ENCODE measurements at places on chromosomes 7 and 10. TPM values are rescaled to one million over a fixed set of nuclear protein-coding genes. Genes with fewer than 3 reads are reported as not detected.

TYW1 gene
- 26.3 TPM for polyA plus RNA-seq

PIK3CG gene
- 2.7 TPM for polyA plus RNA-seq

SORCS1 gene
- polyA plus RNA-seq = 18.3 TPM

MSS51 gene
- 6.0 TPM for polyA plus RNA-seq

SPDYE6 gene
- 6.3 TPM for polyA plus RNA-seq

CUL1 gene
- polyA plus RNA-seq = 62.9 TPM

DGKI gene
- 1.6 TPM for polyA plus RNA-seq

GPC2 gene
- polyA plus RNA-seq = 11.5 TPM

CRYGN gene
- 4.4 TPM for polyA plus RNA-seq

IL2RA gene
- polyA plus RNA-seq = 0.05 TPM

PLEKHS1 gene
- 0.38 TPM for polyA plus RNA-seq

CYP17A1 gene
- polyA plus RNA-seq = 0.42 TPM

CHN2 gene
- polyA plus RNA-seq = 19.0 TPM

CPA4 gene
- polyA plus RNA-seq = 0.55 TPM

DNA sequence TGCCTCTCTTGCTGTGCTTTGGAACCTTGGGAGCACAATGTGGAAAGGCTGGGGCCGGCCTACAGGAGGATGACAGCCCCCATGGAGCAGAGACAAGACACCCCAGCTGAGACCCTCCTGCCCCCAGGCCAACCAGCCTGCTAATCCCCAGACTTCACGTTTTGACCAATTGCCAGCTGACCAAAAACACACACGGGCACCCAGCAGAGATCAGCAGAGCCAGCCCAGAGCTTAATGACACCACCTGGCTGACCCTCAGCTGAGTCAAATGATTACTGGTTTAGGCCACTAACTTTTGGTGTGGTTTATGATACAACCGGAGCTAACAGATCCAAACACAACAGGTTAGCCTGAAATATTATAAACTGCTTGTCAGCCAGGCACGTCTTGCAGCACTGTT, 111.2 kb upstream of the KIF5B start:
- no peak for DNase-seq

- DNase-seq = no peak
These were observed 7.2 kb upstream of the C1GALT1 start for GRCh38 chr7:7175075-7175695.

DNA sequence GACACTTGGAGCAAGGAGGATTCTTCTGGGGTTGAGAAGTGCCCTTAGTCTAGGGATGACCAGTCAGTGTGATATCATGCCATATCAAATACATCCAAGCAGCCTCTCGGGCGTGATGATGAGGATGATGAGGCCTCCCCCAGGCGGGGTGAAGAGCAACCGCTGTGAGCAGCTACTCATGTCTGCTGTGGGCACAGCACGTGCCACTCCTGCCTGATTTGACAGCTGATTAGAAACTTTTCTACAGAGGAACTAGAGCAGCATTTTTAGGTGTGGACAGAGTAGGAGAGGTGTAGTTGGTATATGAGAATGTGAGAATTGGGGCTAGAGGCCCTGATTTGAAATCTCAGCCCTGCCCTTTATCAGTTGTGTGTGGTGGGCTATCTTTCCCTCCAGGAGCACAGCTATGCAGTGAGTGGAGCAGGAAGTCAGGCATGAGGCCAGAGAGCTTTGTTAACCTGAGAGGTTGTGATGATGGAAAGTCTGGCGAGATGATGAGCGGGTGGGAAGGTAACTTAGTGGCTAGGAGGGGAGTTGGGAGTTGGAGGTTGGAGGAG, 49.6 kb upstream of the COBL start:
- DNase-seq = no peak

DNA sequence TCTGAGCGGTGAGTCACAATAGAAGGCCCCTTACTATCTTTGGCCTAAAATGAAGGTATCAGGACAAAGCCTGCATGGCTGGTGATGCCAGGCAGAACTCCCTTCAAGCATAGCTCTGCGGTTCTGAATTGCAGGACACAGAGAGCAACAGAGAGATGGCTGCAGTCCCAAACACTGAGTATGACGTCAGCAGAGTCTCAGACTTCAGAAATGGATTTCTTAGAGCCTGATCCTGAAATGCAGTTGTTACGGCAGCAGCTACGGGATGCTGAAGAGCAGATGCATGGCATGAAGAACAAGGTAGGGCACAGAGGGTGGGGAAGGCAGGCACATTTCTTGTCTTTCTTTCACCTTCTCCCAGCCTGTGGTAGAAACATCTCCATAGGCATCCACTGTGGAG, 13.5 kb downstream of the CCDC136 start:
- no peak for DNase-seq

GRCh38 chr7:87506246-87507180, 31.0 kb upstream of the ABCB4 start:
- DNase-seq = peak; percentile 5

DNA sequence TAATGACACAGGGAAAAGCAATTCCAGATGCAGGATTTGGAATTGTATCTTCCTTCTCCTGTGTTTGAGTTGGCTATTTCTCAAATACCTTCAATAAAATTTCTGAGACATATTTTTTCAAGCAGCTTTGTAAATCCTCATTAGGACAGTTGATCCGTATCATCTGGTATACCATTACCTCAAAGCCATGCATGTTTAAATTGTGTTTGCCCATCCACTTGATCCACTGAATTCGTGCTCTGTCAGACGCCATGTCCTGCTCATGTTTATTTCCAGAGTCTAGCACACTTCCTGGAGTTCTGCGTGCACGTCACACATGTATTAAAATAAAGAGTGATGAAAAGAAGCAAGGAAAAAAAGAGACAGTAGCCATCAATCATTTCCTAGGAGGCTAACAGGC, 141.8 kb upstream of the CDC14C start:
- no peak for DNase-seq

DNA sequence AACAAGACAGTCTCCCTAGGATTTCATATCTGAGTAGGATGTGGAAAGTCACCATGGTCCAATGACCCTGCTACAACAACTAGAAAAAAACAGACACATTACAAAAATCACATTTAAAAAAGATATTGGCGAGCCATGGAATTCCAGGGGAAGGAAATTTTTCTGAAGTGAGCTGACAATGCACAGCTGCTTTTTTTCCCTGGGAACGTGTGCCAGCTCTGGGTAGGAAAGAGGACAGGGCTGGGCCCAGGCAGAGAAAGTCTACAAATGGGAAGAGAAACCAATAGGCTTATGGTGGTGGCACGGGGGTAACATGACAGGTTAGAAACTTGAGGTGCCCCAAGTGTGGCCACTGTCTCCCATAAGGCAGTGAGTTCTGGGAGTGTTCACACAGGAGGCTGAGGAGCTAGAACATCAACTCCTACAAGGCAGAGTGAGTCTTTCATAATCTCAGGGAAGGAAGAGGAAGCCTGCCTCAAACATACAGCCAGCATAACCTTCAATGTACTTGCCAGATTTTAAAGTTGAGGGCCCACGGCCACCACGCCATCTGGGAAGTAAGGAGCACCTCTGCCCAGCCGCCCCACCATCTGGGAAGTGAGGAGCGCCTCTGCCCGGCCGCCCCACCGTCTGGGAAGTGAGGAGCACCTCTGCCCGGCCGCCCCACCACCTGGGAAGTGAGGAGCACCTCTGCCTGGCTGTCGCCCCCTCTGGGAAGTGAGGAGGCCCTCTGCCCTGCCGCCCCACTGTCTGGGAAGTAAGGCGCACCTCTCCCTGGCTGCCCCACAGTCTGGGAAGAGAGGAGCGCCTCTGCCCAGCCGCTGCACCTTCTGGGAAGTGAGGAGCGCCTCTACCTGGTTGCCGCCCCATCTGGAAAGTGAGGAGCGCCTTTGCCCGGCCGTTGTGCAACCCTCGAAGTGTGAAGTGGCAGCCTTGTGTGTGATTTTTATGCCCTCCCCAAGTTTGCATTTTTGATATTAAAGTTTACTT, 5.9 kb downstream of the FBXL13 start:
- DNase-seq = no peak

GRCh38 chr7:74479961-74480829, 26.5 kb downstream of the GTF2IRD1 start:
- peak; percentile 84 for DNase-seq

- no peak for DNase-seq
These were observed 276.2 kb downstream of the USP6NL start for GRCh38 chr10:11335167-11335652.

DNA sequence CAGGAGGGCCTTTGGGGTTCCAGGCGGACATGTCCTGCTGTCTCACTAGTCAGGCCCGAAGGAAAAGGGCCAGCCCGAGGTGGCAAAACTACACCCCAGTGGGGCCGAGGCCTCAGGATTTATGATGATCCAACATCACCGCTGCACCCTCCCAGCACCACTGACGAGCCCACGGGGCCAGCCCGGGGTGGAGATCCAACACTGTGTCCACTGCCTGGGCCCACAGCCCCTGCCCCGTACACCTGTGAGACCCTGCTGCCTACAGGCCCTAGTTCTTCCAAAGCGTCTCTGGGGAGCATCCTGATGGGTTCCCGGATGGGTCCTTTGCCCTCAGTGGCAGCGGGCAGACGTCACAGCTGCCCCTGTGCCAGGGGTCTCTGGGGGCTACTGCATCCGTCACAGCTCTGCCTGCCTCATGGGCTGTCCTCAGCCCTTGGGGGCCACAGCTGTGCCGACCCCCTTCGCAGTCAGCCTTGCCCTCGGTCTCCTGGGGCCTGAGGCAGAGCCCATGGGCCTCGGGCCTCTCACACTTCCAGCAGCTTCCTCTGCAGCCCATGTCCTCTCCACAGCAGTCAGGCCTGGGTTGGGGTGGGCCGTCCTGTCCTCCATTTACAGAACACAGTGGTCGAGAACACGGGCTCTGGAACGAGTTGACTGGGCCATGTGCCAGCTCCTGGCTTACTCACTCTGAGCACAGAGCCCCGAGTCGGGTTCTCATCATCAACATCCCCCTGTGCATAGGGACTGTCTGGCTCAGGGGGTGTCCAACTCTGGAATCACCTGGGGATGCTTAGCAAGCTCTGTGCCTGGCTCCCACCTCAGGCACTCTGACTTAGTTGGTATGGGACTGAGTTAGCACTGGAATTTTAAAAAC, 64.9 kb downstream of the FOXL3 start:
- no peak for DNase-seq

GRCh38 chr7:115297656-115298055, 375.8 kb downstream of the MDFIC start:
- no peak for DNase-seq

GRCh38 chr7:2000153-2000687, 232.5 kb downstream of the MAD1L1 start:
- no peak for DNase-seq

- DNase-seq = no peak
These were observed 291.5 kb downstream of the SDK1 start for GRCh38 chr7:3592401-3593134.

GRCh38 chr7:31100871-31101270, 48.8 kb downstream of the ADCYAP1R1 start:
- DNase-seq = no peak

- DNase-seq = no peak
These were observed 18.3 kb upstream of the ZC3HAV1L start for GRCh38 chr7:139054101-139054500.

GRCh38 chr7:47322731-47323130, 259.2 kb downstream of the TNS3 start:
- DNase-seq = no peak

GRCh38 chr10:58393317-58393716, 8.1 kb downstream of the TFAM start:
- no peak for DNase-seq

GRCh38 chr7:70655694-70656093, 476.2 kb upstream of the GALNT17 start:
- DNase-seq = no peak

DNA sequence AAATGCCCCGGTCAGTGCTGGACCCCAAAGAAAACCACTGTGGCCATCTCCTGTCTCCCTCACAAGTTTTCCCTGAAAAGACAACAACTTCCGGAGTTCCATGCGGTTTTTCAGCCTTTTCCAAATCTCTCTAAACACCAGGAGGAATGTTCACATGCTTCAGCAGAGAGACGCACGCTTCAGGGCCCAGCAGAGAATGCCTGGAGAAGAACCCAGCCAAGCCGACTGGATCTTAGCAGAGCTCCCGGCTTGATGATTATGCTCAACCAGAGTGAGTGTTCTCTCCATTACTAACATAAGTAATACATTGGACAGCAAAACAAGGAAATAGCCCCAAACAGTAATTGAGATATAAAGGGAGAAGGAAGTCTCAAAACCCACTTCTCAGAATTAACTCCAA, 17.9 kb downstream of the PRKCQ start:
- DNase-seq = no peak

DNA sequence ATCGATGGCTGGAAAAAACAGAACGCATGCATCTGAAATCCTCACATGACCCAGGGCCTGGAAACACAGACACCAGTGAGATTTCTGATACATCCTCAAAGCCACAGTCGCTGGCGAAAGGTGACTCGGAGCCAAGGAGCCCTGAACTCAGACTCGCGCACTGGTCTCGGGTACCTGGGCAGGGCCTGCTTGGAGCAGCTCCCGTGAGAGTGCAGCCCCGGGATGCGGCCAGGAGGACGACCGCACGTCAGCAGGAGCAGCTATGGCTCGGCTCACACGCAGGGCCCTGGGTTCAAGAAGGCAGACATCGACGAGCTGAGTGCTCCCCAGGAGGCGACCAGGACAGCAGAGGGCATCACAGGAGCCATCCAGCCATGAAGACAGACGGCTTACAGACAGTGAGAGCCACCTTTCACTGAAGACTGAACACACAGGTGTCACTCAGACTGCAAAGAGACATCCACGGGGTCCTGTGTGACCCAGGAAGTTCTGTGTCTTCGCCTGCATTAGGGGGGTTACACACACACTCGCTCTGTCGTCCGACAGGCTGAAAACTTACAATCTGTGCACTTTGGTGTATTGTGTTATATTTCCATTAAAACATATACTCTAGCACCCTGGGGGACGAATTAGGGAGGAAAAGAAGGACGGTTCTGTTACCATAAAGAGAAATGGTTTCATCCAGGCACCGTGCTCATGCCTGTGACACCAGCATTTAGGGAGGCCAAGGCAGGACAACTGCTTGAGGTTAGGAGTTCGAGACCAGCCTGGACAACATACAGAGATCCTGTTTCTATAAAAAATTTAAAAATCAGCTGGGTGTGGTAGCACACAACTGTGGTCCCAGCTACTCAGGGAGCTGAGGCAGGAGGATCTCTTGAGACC, 227.7 kb downstream of the MAD1L1 start:
- no peak for DNase-seq

- no peak for DNase-seq
These were observed 1.3 kb downstream of the PCBD1 start for GRCh38 chr10:70886921-70887665.

- no peak for DNase-seq
These were observed 77.7 kb upstream of the FAM3C start for GRCh38 chr7:121473645-121474300.

DNA sequence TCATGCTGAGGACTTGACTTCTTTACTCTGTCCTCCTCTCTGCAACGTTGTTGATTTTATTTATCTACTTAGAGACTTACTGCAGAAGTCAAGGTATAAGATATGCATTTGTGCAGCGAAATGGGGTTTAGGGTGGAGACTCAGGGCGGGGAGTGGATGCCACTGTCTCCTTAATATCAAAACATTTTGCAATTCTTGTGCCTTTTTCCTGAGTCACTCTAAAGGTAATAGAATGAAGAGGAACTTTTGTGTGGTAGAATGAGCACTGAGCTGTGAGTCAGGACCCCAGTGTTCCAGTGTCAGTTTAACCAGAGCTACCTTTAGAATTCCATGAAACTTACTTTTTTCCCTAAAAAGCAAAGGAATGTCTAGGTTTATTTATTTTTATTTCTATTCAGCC, 78.2 kb downstream of the VTI1A start:
- DNase-seq = no peak
